ENCODE measurements at places on chromosomes 5 and 9.

DNA sequence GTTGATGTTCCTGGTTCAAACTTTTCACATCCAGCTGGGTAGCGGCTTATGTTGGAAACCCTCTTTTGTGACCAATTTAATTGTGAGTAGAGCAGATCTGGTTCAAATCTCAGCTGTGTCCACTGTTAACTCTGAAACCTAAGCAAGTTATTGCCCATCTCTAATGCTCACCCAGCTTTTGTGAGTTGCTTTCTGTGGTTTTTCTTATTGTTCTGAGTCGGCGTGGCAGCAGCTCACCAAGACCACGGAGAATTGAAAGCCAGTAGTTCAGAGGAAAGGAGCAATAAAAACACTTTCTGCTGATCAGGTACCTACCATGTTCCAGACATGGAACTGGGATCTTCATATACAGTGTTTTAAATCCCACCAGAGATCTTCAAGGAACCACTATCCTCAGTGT is 114.4 kb downstream of the DOCK2 start:
- no peak for DNase-seq

- no peak for DNase-seq
These were observed 20.2 kb downstream of the SLC22A5 start for GRCh38 chr5:132389585-132390286.

GRCh38 chr9:77847059-77847499 is 184.5 kb downstream of the GNAQ start:
- no peak for DNase-seq

- no peak for DNase-seq
These were observed 147.3 kb downstream of the ARSB start for GRCh38 chr5:78837836-78838235.

DNA sequence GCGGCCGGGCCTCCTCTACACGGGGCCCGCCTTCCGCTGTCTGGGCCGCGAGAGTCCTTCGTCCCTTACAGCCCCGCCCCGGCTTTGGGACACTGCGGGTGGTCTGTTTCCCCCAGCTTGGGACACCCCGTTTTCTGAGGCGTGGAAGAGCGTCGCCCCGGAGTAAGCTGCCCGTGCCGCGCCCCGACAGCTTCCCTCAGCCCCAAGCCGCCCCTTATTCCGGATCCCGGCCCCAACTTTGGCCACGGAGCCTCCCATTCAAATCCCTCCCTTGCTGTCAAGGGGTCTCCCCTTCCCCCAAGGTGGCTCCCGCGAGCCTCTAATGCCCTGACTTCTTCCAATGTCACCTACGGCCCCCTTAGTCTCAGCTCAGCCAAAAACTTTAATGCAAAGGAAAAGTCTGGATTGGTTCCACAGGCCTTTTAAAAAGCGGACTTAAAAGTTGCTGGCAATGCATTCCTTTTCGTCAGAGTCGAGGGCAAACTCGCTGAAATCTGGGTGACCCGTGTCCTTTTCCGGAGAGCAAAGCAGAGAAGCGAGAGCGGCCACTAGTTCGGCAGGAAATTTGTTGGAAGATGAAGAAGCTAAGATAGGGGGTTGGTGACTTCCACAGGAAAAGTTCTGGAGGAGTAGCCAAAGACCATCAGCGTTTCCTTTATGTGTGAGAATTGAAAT is 19.8 kb downstream of the EXOSC2 start:
- peak; percentile 21 for DNase-seq

- DNase-seq, result no peak
These were observed 762.3 kb downstream of the PRELID2 start for GRCh38 chr5:145072889-145073288.

DNA sequence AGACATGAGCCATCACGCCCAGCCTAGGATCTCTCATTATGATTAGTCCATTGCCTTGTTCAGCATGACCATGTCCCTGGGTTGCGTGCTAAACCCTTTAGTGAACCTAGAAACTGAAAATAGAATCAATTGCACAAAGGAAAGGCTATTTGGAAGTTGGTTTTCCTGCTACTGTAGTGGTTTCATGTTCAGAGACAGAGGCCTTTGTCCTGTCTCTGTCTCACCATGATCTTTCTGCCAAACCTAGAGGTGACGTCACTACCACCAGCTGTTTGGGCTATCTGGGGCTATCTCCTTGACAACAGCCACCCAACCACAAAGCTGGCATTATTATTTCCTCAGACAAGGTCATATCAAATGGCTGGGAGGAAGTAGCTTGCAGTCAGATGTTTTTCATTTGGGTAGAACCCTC is 4.0 kb upstream of the CDK5RAP2 start:
- peak; percentile 10 for DNase-seq

GRCh38 chr5:62771341-62771740 is 192.7 kb downstream of the LRRC70 start:
- DNase-seq, result no peak

DNA sequence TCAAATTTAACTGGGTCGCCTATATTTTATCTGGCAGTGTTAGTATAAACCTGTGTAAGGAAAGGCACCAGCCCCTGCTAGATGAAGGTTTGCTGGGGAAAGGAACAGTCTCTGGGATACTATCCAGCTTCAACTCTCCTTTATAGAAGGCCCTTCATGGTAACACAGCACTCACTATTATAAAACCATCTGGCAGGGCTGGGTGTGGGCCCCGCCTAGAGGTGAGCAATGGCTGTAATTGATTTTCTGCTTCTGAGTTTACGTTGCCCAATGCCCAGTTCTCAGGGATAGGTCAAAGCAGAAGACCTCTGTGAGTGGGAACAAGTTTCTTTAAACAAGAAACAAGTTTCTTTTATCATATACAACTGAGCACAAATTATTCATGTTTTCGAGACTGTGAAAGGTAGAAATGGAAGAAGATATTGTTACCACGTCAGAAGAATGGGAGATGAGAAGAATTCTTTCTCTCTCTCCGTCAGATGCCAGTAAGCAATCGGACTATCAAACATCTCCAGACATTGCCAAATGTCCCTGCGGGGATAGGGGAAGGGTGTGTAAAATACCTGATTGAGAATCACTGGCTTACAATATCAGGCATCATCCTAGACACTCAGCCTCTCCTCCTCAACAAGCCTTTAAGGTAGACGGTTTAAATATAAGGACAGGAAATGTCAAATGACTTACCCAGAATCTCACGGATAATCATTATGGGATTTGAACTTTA is 205.9 kb downstream of the PDZD2 start:
- DNase-seq, result no peak

DNA sequence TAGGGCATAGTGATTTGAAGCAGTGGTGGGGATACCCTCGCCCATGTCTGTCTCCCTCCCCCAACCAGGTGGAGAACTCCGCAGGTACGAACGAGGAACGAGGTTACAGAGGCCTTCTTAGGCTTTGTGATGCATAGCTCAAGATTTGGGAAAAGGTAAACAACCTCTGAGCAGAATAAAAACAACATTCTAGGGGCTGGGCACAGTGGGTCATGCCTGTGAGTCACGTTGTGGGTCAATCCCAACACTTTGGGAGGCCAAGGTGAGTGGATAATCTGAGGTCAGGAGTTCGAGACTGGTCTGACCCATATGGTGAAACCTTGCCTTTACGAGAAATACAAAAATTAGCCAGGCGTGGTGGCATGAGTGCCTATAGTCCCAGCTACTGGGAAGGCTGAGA is 3.6 kb upstream of the LCP2 start:
- no peak for DNase-seq

DNA sequence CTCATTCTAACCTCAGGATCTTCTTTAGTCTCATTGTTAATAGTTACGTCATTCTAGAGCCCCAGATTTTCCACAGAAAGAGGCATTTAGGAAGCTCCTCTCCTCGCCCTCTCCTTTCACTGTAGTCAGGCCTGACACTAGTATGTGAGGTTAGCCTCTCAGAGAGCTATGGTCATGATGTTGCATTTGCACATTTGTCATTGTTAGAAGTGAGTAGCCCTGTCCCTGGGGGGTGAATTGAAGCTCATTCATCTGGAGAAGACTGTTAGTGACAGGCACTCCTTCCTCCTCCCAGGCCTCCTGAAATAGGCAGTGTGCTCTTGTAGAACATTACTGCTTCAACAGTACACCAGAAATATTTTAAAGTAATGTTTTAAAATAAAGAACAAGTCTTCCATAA is 26.6 kb upstream of the LRRTM2 start:
- DNase-seq, result no peak

DNA sequence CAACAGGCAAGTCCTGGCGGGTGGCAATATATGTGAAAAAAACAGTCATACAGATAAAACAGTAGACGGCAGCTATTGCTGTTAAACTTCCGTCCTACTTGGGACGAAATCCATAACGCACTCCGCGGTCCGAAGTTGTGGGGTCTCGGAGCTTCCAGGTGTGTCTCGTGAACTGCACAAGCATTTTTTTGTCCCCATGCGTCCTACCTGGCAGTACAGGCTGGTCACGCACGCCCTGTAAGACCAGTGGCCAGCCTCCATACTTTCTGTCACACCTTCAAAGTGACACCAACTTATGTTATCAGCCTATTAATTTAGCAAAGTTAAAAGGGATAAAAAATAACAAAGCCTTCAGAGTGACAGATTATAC is 51.3 kb downstream of the TGFBI start:
- no peak for DNase-seq

- no peak for DNase-seq
These were observed 698 bp upstream of the LCN2 start for GRCh38 chr9:128148509-128149000.

- DNase-seq, result no peak
These were observed 31.1 kb upstream of the GAS1 start for GRCh38 chr9:86978413-86978812.

DNA sequence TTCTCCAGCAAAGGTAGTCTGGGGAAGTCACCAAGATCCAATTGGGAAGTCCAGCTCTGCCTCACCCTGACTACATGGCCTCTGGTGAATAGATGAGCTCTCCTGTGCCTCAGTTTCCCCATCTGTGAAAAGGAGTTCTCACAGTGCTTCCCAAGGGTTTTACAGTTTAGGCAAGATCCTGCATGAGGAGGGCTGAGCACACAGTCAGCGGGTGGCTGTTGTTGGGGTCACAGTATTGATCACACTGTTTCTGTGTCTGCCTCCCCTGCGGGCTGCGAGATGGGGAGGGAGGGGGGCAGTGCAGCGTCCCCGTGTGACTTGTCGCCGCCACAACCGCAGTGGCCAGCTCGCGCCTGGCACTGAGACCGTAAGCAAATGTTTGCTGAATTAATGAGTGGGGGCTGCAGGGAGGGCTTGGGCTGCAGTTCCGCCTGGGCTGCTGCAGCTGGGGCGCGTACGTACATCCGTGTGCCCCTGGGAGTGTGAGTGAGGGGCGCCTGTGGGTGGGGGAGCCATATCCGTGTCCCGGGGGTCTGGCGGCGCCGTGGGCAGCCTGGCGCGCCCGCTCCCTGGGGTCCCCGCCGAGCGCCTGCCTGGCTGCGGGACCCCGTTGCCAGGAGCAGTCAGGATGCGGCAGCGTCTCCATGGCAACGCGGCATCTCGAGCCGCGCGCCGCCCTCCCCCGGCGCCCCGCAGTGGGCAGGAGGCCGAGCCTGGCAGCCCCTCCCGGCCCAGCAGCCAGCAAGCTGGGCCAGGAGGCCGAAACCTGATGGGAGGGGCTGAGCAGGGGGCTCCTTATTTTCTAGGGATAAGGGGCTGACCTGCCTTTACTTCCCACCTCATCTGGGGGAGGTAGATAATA is 31.4 kb upstream of the PSD2 start:
- DNase-seq, result peak; percentile 95

All from cerebellum (tissue), 4 donors.